Naive thymus-derived CD8-positive, alpha-beta T cell (primary cell): ENCODE measurements at places on chromosomes 6 and 20.
A peak's percentile ranks its signal among the peaks of the same experiment; 100 is the strongest.

DNA sequence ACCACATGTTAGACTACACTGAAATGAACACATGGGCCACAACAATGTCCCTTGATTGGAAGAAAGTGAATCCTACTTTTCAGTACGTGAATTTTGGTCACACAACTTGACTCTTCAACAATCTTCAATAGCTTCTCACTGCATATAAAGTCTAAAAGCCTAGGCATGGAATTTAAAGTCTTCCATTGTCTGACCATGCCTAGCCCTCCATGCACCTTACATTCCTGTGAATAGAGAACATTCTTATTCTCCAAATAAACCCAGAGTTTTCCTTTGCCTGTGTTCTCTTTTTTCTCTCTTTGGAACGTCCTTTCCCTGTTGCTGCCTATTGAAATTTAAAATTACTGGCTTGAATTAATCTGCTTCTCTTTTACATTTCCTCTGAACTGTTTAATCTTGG is 207.5 kb downstream of the ASCC3 start:
- no peaks in the 10 kb centered on the region for H3K27me3 ChIP-seq
- H3K27ac ChIP-seq: no peak overlapping the region
- H3K36me3 ChIP-seq: no peaks in the 10 kb centered on the region
- no peaks in the 10 kb centered on the region for H3K4me1 ChIP-seq
- H3K4me3 ChIP-seq: no peak overlapping the region

DNA sequence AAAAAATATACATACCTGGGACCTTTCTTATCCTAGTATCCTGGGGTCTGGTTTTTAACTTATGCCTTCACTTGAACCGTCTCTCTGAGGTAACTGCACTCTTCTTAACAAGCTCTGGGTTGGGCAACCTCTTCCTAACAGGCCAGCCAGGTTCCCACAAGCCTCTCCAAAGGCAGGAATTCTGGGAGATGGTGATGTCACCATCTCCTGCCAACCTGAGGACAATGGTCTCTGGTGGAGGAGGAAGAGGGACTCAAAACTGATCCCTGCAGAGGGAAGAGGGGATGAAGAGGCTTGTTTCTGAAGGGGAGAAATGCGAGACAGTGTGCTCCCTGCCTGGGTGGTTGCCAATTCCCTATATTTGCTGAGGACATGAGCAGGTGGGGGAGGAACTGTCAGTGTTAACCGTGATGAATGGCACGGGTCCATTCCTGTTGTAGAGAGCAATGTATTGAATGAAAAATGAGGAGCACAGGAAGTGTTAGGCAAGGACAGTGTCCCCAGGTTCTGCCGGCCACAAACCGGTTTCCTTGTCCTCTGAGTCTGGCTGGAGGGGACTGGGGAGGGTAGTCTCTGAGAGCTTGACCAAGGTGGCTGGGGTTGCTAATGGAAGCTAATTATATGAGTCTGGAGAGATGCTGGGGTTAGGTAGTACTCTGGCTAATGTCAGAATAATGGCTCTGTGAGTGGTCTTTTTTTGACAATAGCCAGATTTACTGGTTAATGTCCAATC is 95.5 kb downstream of the KCNB1 start:
- peaks cover 40% of the 10 kb centered on the region for H3K27me3 ChIP-seq
- H3K4me1 ChIP-seq: peaks cover 4% of the 10 kb centered on the region
- DNase-seq: no peak
- no peak overlapping the region for H3K27ac ChIP-seq

- H3K4me3 ChIP-seq: no peak overlapping the region
- H3K27ac ChIP-seq: no peak overlapping the region
- DNase-seq: no peak
- H3K4me1 ChIP-seq: peaks cover 16% of the 10 kb centered on the region
Observed at GRCh38 chr6:3088968-3089367, 20.7 kb downstream of the RIPK1 start.

DNA sequence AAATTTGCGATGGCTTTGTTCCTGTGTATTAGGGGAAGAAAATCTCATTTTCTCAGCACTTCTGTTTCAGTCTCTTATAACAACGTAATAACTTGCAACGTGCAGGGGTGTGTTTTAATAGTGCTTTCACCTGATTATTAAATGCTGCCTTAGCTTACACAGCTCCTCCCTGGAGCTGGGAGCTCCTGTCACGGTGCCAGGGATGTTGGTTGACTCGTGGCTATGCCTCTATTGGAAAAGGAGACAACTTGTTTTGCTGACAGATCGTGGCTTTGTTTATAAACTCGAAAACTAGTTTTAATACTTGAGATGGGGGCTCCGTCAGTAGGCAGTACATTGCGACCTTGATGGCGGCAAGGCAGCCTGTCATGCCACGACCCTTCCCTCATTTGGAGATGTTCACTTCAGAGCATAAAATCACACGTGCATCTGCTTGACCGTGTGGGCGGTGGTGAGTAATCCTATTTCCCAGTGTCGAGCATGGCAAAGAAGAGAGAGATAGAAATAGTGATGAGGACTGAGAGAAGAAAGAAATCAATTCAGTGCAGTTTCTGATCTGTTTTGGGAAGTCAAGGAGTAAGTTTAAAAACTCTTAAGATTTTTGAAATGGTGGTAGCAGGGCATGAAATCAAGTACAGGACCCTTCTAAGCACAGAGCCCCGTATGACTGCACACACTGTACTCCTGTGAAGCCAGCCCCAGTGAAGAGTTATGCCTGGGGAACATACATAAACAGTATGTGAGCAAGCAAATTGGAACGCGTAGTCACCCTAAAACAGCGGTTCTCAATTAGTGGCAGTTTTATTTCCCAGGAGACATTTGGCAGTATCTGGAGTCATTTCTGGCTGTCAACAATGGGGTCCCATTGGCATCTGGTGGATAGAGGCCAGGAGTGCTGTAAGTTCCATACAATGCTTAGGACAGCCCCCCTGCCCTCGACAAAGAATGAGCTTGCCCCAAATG is 147.2 kb downstream of the DOK5 start:
- H3K4me1 ChIP-seq: no peaks in the 10 kb centered on the region
- H3K27me3 ChIP-seq: peaks cover 3% of the 10 kb centered on the region
- no peak for DNase-seq
- no peak overlapping the region for H3K4me3 ChIP-seq

DNA sequence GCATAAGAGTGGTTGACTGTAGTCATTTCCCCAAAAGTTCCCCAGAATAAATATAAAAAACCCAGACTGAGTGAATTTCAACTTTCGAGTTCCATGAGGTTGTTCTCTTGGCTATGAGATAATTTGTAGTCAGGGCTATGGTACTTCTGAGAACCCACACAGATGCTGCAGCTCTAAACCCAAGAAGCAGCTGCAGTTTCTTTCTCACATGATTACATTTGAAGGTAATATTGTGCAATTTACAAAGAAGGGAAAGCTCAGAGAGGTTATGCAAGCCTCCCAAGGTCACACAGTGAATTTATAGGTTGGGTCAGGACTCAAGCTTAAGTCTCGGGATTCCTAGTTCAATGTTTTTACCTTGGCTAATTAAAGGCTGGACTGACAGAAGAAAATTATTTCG is 29.7 kb upstream of the CD93 start:
- H3K4me3 ChIP-seq: no peak overlapping the region
- no peaks in the 10 kb centered on the region for H3K27me3 ChIP-seq
- H3K36me3 ChIP-seq: no peaks in the 10 kb centered on the region
- no peak overlapping the region for H3K27ac ChIP-seq

DNA sequence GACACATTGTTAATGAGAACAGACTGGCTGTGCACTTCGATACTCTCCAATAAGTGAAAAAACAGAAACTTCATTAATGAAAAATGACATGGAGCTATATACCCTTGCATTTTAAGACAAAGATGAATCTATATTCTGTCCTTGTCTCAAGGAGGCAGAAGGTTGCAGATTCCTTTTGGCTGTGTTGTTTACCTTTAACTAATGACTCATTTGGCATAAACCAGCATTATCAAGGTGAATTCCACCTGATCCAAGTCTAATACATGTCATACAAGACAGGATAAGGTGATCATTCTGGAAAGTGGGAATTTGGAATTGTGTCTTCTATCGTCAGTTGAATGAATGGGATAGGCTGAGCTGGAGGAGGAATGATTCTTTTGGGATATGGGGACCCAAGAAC is 192.9 kb downstream of the PLCB4 start:
- no peak overlapping the region for H3K27ac ChIP-seq
- DNase-seq: no peak
- no peak overlapping the region for H3K4me3 ChIP-seq
- H3K27me3 ChIP-seq: peaks cover 6% of the 10 kb centered on the region
- no peaks in the 10 kb centered on the region for H3K4me1 ChIP-seq

GRCh38 chr20:57389695-57390603 is 1.2 kb upstream of the RBM38 start:
- H3K4me3 ChIP-seq: peak overlapping the region; percentile 88
- H3K27ac ChIP-seq: peak overlapping the region; percentile 95
- DNase-seq: no peak
- H3K4me1 ChIP-seq: peaks cover 42% of the 10 kb centered on the region
- no peaks in the 10 kb centered on the region for H3K36me3 ChIP-seq
- no peaks in the 10 kb centered on the region for H3K27me3 ChIP-seq

DNA sequence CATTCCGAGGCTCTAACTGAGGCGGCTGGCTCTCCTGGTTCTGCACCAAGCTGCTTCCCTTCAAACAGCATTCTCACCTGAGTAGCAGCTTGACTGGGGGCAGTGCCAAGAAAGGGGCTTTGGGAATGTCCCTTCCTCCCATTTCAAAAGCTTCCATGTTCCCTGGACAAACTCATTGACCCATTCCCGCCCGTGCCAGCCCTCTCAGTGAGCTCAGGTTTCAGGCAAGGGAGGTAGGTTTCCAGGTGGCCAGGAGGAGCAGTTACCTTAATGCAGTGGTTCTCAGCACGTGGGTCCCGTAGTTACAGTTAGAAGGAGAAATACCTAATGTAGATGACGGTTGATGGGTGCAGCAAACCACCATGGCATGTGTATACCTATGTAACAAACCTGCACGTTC is 135.2 kb downstream of the ELOVL4 start:
- no peak for DNase-seq
- no peaks in the 10 kb centered on the region for H3K4me1 ChIP-seq
- H3K27ac ChIP-seq: no peak overlapping the region

GRCh38 chr6:112286010-112286409 is 31.6 kb upstream of the LAMA4 start:
- no peak overlapping the region for H3K27ac ChIP-seq
- H3K4me3 ChIP-seq: no peak overlapping the region
- DNase-seq: peak; percentile 7

DNA sequence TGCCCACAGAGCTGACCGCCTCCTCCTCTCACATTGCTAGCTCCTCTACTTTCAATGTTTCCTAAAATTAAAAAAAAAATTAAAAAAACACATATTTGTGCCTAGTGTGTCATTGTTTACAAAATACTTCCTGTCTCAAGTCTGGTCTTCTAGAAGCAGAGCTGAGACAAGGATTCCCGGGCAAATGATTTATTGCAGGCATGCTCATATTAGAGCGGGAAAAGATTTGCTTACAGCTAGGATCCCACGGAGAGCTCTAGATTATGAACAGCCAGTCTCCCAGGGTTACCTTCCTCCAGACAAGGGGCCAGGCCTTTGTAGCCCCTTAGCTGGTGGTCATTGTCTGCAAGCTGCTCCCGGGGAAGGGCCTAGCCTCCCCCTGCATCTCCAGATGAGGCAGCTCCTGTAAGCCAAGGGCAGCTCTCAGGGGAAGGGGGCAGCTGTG is 9.4 kb downstream of the PACSIN1 start:
- no peaks in the 10 kb centered on the region for H3K27me3 ChIP-seq
- H3K4me3 ChIP-seq: no peak overlapping the region
- H3K36me3 ChIP-seq: no peaks in the 10 kb centered on the region
- no peak for DNase-seq
- no peaks in the 10 kb centered on the region for H3K4me1 ChIP-seq

DNA sequence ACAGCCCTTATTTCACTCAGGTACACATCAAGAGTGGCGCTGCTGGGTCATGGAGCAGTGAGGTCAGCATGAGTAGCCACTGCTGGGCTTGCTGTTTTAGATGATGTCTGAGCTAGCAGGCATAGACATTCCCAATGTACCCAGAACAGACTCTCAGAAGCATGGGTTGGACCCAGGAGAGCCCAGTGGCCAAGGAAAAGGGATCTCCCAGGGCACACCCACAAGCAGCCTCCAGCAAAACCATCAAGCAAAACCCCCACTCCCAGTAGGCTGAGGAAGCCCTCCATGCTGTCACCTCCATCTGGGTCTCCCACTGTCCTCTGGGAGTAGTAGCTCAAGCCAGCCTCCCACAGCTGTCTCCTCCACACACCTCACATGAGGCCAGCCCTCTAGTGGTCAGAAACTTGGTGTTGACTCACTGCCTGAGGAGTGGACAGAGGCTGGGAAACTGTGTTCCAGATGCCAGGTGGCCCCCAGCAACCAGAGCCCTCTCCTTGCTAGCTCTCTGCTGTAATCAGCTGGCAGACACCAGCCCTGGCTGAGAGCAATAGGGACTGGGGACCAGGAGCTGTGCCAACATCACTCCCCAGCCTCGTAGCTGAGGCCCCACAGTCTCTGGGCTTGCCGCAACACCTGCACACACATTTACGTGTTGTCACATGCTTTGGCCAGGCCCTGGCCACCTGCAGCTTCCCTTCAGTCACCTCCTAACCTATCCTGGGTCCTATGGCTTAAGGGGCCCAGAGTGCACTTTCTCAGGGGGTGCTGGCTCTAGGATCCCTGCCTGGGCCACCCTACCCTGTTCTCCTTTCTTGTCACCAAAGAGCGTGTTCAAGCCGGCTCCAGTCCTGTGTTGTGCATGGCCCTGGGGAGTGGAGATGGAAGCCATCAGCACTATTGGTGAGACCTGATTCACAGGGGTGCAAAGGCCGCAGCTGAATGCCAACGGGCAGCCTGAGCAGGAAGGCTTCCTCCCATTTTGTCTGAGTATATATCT is 1.9 kb upstream of the AP5S1 start:
- peaks cover 23% of the 10 kb centered on the region for H3K4me1 ChIP-seq
- H3K36me3 ChIP-seq: peaks cover 6% of the 10 kb centered on the region
- no peak for DNase-seq
- H3K27ac ChIP-seq: peak overlapping the region; percentile 48
- peak overlapping the region; percentile 52 for H3K4me3 ChIP-seq

DNA sequence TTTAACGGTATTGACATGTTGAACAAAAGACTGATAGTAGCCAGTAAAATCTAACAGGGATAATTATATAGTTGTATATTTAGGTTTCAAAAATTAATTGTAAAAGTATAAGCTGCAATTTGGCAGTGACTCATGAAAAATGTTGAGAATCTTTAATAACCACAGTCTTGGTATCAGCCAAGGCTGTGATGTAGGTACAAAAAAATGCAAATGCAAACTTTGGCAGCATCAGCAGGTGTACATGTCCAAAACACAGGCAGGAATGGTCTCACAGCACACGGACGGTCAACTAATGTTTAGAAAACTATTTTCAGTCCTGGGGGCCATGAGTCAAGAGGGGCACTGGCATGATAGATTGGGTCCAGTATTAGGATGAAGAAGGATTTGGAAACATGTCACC is 58.5 kb upstream of the BEND3 start:
- DNase-seq: no peak
- H3K4me3 ChIP-seq: no peak overlapping the region
- H3K27ac ChIP-seq: no peak overlapping the region
- H3K36me3 ChIP-seq: peaks cover 5% of the 10 kb centered on the region
- no peaks in the 10 kb centered on the region for H3K4me1 ChIP-seq
